Type B pancreatic cell (in vitro differentiated cells): ENCODE measurements at places on chromosomes 6 and 20. TPM values are rescaled to one million over a fixed set of nuclear protein-coding genes. Genes with fewer than 3 reads are reported as not detected.

HAO1 gene
- not detected in 2 replicates for total RNA-seq

NDUFAF5 gene
- 24.6 and 26.1 TPM in 2 replicates for total RNA-seq

HTR1E gene
- total RNA-seq = 0.39 and 0.52 TPM in 2 replicates

PGBD1 gene
- 3.6 and 7.9 TPM in 2 replicates for total RNA-seq

SAPCD1 gene
- total RNA-seq = 3.2 and 8.9 TPM in 2 replicates

BEND3 gene
- 9.6 and 14.4 TPM in 2 replicates for total RNA-seq

SLPI gene
- 35.7 and 73.6 TPM in 2 replicates for total RNA-seq

PROKR2 gene
- total RNA-seq = 4.8 and 5.9 TPM in 2 replicates

GPR6 gene
- total RNA-seq = not detected in 2 replicates
